Hepatic stellate cell (primary cell): ENCODE measurements at places on chromosomes 1 and 21.

DNA sequence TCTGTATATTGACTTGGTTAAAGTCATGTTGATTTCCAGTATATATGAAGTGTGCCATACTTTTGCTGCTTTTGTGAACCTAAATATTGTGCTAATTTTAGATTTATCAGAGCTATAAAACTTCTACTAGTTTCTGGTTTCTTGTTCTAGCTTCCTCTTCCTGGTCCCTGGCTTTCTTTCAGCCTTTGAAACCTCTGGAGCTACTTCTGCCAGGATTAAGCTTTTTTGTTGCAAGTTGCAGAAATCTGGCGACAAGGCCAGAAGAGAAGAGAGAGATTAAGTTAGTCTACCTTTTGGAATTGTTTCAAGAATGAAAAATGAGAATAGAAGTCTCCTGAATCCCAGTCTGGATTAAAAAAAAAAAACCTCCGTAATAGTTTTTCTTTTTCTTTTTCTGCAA, 13.5 kb downstream of the RNF2 start:
- no peak for DNase-seq

DNA sequence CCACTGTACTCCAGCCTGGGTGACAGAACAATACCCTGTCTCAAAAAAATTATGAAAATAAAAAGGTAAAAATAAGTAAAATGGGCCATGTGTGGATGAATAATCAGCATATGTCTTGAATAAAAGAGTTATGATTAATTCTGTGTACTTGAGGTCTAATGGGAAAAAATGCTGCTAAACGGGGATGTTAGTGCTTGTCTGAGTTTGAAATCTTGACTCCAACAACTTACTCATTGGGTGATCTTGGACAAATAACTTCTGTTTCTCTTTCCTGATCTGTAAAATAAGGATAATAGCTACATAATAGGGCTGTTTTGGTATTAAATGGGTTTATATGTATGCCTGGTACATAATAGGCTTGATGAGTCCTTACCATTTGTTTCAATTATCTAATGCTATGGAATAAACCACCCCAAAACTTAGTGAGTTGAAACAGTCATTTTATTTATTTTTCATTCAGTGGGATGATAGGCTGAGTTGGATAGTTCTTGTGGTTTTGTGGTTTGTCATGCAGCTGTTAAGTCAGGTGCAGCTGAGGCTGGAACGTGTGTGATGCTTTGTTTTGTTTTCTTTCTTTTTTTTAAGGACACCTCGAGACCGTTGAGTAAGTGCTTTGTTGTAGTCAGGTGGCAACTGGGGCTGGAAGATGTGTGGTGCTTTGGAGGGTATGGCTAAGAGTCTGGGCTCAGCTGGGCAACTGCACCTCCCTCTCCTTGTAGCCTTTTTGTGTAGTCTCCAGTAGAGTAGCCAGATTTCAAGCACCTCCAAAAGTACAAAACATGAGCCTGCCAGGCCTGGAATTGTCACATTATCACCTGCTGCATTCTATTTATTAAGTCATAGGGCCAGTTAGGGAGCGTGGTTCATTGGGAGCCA, 4.9 kb downstream of the MDM4 start:
- peak; percentile 26 for DNase-seq

GRCh38 chr1:232901255-232901654, 49.2 kb upstream of the NTPCR start:
- no peak for DNase-seq

DNA sequence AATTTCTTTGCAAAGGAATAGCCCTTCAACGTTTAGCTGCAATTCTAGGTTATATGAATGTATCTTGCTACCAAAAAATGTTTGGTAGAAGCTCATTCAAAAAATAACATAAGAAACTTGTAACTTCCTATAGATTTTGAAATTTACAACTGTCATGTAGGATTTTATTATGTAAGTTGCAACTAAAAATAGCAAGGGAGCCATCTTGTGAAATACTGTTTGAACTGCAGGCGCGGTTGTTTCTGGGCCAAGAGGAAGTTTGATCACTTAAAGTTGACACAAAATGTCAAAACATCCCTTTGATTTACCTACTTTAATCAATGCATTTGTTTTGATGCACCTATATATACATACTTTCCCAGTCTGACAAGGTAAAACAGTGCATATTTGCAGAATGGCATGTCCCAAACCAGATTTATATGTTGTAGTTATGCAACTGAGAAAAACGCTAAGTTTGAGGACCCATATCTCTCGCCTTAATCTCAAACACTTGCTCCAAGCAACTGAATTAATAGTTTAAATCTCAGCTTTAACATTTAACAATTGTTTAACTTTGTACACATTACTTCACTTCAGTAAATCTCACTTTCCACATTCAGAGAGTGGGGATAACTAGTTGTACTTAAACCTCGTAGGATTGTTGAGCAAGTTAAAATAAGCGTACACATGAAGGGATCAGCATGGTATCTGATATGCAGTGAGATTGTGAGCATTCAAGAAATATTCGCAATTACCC, 63.9 kb downstream of the KCNK2 start:
- no peak for DNase-seq

DNA sequence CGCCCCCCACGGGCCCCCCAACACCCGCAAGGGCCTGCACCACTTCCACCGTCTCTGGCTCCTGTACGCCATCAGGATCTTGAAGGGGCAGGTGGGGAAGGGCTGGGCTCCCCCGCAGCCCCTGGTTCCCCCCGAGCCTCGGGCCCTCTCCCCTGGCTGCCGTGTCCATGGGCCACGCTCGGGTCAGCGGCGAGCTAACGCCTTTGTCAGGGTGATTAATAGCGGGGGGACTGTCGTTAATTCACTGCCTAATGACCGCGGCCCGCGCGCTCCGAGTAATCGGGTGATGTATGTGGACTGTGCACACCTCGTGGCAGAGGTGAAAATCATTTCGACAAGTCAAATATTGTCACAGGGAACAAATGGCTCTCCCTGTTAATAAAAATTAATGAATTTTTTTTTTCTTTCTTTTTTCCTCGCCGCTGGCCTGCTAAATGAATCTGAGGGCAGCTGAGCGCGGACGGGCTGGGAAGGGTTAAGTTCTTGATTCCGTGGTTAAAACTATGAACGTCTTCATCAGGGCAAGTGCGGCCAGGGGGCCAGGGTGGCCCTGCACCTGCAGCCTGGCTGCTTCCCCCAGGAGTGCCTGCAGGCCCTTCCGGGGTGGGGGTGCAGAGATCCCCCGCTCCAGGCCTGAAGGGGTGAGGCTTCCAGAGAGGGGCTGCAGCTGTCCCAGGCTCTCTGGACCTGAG, 100.8 kb downstream of the PRDM16 start:
- DNase-seq = no peak

DNA sequence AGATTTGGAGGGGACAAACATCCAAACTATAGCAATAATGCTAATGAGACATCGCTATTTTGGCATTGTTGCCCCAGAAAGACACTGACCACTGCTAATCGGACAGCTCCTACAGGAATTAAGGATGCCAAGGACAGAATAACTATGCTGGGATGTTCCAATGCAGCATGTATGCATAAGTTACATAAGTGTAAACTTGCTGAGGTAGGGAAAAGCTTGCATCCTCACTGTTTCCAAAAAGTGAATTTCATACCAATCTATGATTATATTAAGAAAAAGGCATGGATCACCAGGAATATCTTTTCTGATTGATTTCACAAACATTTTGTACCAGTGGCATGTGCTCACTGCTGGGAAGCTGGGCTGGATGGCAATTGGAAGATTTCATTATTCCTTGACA, 45.8 kb upstream of the RALGPS2 start:
- DNase-seq = no peak

DNA sequence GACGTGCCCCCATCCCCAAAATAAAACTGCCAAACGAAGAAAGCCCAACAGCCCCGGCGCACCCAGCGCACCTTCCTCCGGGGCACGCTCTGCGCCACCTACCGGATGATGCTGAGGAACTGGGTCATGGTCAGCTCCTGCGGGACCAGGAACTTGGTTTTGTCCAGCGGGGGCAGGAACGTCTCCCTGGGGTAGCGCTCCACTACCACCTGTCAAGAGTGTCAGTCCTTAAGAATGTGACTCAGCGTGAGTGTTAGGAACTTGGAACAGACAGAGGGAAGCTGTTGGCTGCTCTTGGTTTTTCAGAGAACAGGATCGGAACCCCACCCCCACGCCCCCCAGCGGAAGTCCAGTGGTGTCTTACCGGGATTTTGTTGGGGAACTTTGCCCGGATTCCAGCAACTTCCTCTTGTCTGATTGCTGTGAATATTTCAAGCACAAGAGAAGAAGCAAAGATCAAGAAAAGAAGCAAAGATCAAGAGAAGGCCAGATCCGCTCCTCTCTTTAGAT, 431 bp downstream of the MAP1LC3C start:
- peak; percentile 78 for DNase-seq

DNA sequence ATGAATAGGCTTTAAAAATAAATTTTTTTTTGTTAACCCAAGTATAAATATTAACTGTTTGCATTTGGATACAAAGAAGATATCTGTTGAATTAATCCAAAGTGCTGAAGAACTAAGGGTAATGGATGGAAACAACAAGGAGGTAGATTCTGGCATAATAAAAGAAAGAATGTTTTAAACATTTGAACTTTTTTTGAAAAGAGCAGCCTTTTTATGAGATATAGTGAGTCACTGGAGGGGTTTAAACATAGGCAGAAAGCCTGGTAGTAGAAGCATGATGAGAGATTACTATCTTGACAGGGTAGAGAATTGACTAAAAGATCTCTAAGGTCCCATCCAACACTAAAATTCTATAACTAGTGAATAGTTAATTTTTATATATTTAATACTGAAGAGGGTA, 2.7 kb downstream of the MIER1 start:
- DNase-seq = no peak

DNA sequence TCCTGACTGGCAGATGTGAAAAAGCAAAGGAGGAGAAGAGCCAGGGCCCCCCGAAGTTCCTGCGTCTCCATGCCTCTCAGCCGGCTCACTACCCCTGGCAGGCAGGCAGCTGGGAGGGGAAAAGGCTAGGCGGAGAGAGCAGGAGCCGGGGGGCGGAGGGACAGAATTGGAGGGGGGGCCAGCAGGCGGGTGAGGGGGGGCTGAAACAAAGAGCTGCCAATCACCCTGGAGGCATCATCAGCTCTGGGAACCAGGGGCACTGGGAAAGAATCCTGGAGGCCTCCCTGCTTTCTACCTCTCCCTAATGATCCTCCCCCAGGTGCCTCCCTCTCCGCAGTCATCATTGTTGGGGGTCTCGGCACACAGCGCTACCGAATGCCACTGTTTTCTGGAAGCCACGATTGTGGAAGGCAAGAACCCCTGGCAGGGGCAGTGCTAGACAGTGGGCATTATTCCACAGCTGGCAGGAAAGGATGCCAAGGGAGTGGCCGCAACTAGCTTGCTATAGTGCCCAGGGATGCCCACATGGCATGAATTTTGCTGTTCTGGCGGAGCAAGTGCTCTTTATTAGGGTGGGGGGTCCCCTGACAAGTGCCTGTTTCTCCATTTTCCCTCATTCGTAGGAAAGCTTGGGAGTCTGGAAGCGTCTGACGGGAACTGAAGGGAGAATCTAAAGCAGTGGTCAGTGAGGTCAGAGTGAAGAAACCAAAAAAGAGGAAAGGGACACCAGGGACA, at the start of gene THBS3:
Gene THBS3, minus strand, starts transcription at position 92 of the 735 bp plus-strand sequence. Its CDS starts 21 bp downstream, at position 71.
- no peak for DNase-seq

DNA sequence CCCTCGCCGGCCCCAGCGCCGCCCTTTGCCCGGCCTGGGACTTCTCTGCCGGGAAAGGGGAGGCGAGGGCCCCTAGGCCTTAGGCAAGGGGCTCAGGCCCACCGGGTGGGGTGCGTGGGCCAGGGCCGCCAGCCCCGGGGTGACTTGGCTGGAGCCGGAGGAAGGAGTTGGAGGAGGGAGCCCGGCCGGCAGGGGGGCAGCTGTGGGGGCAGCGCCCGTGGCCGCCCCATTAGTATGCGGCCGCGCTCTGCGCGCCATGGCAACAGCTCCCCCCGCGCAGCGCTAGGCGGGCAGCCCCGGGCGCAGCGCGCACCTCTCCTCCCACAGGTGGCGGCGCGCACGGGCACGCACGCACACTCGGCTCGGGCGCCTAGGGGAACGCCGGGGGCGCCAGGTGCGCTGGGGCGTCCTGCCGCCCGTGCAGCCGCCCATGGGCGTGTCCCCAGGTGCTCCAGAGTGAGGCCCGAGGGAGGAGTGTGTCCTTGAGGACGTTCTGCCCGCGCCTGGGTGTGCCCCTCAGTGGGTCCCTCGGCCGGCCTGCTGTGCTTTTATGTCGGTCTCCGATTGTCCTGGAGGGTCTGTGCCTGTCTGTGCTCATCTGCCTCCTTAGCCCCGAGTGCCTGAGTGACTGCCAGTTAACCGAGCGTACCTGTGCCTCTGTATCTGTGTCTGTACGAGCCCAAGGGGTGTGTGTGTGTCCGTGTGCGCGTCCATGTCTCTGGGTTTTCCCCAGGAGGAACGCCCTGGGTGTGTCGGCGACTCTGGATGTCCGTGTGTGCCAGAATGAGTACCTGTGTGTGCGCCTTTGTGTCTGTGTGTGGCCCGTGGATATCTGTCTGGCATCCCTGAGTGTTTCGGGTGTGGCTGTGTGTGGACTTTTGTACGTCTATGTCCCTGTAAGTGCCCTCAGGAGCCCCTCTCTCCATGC, 38.2 kb upstream of the WASF2 start:
- DNase-seq = no peak

DNA sequence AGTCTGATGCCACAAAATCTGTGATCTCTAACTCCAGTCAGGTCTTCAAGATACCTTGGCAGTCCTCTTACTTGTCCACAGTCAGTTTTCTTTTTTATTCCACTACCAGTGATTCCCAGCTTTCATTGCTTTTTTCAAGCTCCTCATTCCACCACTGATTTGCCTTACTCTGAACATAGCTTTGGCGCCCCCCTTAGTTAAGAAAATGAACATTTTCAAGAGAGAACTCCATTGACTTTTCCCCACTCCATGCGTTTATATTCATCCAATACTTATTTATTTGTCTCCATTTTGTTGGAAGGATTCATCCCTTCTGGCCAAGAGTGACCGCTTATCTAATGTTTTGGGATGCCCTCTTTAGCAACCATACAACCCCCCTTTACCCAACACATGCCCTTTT, 33.9 kb upstream of the IPO9 start:
- peak; percentile 52 for DNase-seq

DNA sequence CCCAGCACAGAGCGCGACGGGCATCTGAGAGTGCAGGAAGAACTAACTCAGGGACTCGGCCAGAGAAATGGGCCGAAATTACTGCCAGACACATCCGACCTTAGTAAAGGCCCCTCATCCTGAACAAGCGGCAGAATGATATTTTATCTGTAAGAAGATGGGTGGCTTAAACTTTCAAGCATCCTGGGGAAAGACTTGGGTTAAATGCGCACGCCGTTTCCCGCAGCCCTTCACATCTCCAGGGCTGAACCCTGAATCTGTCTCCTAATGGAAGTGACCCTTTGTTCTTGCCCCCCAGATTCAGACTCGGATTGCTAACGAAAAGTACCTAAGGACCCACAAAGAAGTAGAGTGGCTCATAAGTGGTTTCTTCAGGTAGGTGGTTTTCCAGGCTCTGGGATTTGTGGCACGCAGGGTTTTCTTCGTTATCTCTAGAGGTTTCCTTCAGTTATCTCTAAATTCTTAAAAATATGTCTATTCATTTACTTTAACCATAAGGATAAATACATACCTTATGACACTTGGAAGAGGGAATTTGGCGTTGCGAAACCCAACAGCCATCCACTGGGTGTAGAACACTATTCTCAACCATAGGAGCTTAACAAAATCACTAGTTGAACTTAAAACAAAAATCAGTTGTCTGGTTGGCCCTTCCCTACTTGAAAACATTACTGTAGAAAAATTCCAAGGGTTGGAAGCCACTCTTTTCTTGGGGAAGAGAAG, 627 bp downstream of the RIIAD1 start:
- DNase-seq = no peak
